ENCODE measurements at places on chromosomes 4 and X.

GRCh38 chrX:78199851-78200250 lies 60.4 kb upstream of the TAF9B start:
- DNase-seq: no peak

GRCh38 chrX:130770615-130771014 lies 132.4 kb downstream of the ENOX2 start:
- DNase-seq: no peak

DNA sequence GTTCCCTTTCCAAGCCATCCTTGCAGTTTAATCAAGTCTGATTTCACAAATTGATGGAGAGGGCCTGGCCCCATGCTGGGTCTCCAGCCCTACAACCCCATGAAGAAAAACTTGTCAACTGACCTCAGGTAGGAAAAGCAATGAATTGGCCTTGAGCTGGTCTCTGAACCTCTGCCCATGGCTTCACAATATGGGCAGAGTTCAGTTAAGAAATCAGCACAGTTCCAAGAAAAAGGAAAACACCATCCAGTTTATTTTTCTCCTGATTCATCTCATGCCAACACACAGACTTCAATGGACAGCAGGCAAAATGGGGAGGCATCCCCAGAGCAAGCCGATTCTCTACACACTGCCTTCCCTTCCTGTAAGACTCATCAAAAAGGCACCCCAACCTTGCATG lies 3.3 kb downstream of the RIPPLY1 start:
- no peak for DNase-seq

- DNase-seq: no peak
Observed at GRCh38 chr4:17491196-17491595, 20.7 kb downstream of the QDPR start.

GRCh38 chr4:156754832-156755570 lies 216.6 kb downstream of the PDGFC start:
- DNase-seq: no peak

- DNase-seq: no peak
Observed at GRCh38 chrX:331151-331824, 12.7 kb upstream of the GTPBP6 start.

- peak; percentile 35 for DNase-seq
Observed at GRCh38 chrX:139795196-139795595, 87.2 kb upstream of the MCF2 start.

- no peak for DNase-seq
Observed at GRCh38 chr4:55609393-55609866, 17.4 kb upstream of the PDCL2 start.

GRCh38 chr4:78749972-78750727 lies 26.0 kb upstream of the BMP2K start:
- peak; percentile 86 for DNase-seq

- DNase-seq: no peak
Observed at GRCh38 chr4:66766557-66766956, 778.7 kb downstream of the CENPC start.

GRCh38 chr4:98626350-98626749 lies 32.1 kb downstream of the TSPAN5 start:
- no peak for DNase-seq

DNA sequence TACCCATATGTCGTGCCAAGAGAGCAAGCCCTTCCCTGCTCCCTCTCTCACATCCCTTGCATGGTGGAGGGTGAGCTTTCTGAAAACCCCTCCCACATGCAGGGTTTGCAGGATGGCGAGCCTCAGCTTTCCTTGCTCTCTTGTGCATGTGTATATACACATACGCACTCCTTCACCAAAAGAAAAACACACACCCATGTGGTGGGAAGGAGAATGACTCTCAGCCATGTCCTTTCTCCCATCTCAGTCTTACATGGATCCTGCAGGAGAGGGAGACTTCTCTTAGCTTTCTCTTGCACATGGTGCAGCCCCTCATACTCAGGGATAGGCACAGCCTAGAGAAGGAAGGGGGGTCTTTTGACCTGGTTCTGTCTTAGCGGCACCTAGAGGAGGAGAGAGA lies 81.1 kb downstream of the CLCN5 start:
- DNase-seq: no peak

DNA sequence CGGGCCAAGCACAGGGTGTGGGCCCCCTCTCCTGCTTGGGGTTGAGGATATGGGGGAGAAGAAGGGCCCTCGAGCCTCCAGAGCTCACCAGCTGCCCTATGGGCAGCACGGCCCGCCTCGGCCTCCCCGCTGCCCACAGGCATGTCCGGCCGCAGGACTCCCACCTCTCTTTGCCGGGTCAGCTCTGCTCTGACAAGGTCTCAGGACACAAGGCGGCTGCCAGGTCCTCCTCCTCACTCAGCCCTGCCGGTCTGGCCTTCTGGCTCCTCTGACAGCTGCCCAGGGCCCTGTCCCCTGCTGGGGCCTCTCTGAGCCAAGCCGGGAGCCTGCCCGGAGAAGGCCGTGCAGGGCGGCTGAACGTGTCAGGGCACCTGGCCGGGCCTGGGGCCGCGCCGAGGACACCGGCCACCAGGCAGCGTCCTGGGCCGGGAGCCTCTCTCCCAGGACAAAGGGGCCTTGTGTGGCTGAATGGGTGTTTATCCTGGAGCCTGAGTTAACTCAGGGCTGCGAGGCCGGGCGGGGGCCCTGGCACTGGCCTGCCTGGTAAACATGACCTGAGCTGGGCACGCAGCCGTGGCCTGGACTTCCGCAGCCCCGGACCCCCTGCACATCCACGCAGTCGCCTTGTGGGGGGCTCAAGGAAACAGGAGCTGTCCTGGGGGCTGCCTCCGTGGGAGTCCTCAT lies 25.7 kb downstream of the TACC3 start:
- DNase-seq: no peak

- no peak for DNase-seq
Observed at GRCh38 chr4:157265281-157265680, 44.8 kb downstream of the GRIA2 start.

DNA sequence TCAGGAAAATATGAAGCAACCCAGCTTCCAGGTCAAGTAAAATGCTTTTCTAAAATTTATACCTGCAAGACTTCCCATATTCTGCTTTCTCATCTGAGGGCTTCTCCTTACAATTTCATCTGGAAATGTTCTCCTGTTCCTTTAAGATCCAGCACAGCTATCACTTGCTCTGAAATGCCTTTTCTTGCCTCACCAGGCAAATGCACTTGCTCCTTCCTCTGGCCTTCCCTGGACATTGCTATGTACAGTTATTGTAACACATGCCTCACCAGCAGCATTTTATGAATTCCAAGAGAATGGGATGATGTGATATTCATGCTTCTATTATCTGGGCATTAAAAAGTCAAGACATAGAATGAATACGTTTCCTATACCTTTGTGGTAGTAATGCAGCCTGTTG lies 842.1 kb upstream of the INTU start:
- no peak for DNase-seq

GRCh38 chr4:126661194-126661593 lies 971.6 kb upstream of the INTU start:
- no peak for DNase-seq

DNA sequence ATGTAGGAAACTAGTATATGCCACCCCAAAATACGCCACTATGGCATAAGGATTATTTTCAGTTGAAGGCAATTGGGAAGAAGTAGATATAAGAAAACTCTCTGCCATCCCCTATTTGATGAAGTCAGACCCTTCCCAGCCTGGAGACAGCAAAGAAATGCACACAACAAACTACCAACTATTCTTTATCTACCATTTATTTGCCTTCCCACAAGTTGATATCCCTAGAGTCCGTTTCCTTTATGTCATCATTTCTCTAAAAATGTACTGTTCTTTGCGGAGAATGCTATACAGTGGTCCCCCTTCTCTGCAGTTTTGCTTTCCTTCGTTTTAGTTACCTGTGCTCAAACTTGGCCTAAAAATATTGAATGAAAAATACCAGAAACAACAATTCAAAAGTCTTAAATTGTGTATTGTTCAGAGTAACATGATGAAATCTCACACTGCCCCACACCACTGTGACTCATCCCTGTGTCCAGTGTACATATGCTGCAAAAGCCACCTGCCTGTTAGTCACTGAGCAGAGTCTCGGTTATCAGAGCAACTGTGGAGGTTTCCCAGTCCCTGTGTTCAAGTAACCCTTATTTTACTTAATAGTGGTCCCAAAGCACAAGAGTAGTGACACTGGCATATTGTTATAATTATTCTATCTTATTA lies 152.3 kb downstream of the WDFY3 start:
- DNase-seq: no peak

GRCh38 chr4:10672379-10672778 lies 12.2 kb downstream of the CLNK start:
- no peak for DNase-seq

GRCh38 chr4:100428051-100428450 lies 89.8 kb downstream of the EMCN start:
- no peak for DNase-seq

DNA sequence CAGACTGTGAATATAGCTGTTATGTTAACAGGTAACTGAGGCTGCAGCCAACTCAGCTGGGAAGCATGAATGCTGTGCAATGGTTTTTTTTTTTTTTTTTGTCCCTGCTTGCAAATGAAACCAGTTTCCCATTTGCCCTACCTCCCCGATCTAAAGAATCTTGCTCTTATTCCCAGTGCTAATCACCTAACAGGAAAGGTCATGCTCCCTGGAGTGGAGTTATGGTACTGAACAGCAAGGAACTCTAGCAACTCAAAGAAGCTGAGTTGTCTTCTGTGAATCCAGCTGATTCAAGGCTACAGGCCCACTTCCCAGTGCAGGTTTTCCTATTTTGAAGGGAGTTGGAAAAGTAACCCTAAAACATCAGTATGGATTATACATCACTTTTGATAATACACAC lies 52.1 kb downstream of the HTR2C start:
- DNase-seq: no peak

DNA sequence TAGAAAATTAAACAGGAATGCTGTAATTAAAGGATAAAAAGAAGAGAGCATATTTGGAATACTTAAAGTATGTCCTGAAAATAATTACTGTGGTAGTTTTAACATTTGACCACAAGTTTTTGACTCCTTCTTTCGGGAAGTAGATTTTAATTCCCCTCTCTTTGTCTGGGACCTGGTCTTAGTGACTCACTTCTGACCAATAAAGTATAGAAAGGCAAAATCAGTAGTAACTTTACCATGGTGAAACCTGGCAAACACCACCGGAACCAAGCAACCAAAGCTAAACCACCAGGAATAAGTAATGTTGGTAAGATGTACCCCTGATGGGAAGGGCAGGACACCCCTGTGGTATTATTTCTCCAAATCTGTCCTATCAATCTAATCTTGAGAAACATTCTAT lies 314.8 kb downstream of the PDHA2 start:
- DNase-seq: no peak

- DNase-seq: no peak
Observed at GRCh38 chrX:150856101-150856500, 42.4 kb downstream of the CD99L2 start.

GRCh38 chr4:81509822-81510221 lies 38.1 kb upstream of the RASGEF1B start:
- no peak for DNase-seq

- no peak for DNase-seq
Observed at GRCh38 chr4:85369703-85370380, 105.1 kb upstream of the ARHGAP24 start.

DNA sequence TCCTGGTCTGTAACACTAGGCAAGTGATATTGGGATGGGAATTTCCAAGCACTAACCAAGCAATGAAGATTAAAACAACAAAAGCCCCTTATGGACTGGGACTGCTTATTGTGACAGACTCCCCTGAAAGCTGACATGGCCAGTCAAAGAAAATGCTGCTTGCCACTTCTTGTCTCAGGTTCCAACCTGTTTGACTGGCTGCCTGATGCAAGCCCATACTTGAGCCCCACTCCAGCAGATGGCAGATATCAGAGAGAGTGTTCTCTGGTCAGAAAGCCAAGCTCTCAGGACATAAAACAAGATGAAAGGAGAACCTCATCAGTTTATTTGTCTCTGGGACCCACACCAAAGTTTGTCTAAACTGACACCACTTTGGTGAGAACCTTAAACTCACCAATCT lies 15.5 kb upstream of the IGBP1 start:
- DNase-seq: no peak

DNA sequence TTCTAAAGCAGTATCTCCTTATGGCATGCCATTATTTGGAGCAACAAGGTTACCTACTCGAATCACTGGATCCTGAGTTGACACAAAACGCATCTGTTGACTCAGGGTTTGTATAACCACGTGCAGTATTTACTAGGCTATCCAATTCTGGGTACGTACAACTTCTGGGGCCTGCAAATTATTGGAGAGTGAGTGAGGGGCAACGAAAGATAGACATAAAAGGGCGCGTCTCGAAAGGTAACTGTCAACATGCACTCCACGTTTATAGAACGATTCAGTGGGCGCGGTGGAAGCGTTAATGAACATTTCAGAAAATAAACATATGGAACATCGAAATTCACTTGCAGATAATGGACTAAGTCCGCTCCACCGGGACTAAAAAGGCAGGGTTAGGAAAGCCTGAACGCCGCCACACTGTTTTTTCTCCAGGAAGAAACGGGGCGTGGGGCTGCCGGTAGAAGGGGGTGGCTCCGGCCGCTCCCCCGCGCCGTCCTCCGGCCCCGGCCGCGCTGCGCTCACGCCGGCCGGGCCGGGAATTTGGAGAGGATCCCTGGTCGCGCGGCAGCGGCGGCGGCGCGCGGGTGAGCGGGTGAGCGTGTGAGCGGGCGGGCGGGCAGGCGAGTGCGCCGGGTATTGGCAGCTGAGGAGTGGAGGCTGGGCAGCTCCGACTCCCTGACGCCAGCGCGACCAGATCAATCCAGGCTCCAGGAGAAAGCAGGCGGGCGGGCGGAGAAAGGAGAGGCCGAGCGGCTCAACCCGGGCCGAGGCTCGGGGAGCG lies at the start of gene SMAD1:
TSS of gene SMAD1 (plus strand) at position 690 of the 778 bp plus-strand sequence. CDS start 32,761 bp downstream, outside the sequence.
- peak; percentile 72 for DNase-seq

DNA sequence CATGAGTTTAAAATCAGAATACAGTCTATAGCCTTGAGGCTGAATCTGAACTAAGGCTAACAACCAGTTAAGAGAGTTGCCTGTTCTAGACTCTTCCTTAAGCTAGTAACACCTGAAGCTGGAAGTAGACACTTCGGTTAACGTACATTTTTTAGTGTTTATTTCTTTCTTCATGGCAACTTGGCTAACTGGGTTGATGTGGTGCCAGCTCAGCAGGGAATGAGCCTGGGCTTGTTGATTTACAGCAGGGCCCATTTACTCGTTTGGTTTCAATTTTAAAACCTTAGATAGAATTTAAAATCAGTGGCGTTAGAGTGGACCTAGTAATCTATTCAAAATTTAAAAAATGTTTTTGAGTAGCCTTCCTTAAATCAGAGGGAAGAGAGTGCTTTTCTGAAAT lies 137.6 kb upstream of the ESX1 start:
- no peak for DNase-seq

- DNase-seq: no peak
Observed at GRCh38 chrX:10514891-10515290, 105.5 kb downstream of the MID1 start.

DNA sequence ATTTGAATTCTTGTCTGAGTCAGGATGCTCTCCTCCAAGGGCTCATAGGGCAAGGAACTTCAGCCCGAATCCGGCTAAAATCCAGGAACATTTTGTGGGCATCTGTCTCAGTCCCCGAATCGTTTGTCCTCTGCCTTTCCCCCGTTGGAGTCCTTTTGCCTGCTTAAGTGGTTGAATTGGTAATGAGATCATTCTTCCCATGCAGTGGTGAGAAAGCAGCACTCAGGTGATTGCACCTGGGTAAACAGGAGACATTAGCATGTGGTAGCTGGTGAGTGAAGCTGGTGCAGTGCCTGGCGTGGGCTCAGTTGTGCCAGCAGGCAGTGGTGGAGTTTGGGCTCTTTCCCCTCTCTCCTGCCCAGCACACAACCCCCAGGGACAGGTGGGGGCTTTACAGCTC lies 61.9 kb upstream of the MTM1 start:
- DNase-seq: no peak
